Kidney (tissue), 22 donors: ENCODE measurements at places on chromosomes 16 and 17. TPM values are rescaled to one million over a fixed set of nuclear protein-coding genes. Genes with fewer than 3 reads are reported as not detected.

- no peak for DNase-seq
These were observed 569.8 kb upstream of the ZFHX3 start for GRCh38 chr16:73617738-73618137.

DNA sequence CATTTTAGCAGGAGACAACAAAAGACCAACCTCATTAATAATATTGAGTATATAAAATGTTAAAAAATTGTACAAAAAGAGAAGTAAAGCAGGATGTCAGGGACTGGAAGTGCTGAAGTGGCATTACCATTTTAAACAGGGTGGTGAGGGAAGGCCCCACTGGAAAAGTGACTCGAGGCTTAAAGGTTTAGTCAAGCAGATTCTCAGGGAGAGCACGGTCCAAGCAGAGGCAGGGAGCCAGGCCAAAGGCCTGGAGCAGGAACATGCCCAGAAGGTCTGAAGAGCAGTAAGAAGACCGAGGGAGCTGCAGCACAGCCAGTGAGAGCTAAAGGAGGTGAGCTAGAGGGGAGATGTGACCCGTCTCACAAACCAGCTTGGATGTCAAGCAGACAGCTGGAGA lies 7.6 kb downstream of the XPO6 start:
- no peak for DNase-seq

- DNase-seq, result no peak
These were observed 36.3 kb downstream of the PITPNC1 start for GRCh38 chr17:67413388-67413787.

The OSGIN1 gene
- polyA plus RNA-seq, result 14.5 TPM

DNA sequence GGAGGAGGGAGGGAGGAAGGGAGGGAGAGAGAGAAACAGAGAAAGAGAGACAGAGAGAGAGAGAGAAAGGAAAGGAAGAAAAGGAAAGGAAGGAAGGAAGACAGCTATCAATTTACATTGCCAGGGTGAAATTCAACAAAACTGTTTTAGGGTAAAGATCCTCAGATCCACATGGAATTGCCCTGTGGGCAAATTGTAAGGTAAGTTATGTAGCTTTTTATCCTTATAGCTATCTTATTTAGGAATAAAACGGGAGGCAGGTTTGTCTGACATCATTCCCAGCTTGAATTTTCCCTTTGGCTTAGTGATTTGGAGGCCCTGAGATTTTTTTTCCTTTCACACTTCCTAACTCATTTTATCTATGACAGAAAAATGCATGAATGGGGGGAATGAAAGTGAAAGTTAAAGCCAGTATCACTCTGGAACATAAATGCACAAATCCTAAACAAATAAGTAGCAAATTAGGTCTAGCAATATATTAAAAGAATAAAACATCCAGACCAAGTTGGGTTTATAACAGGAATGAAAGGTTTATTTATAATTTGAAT lies 3.4 kb upstream of the UQCRC2 start:
- no peak for DNase-seq

DNA sequence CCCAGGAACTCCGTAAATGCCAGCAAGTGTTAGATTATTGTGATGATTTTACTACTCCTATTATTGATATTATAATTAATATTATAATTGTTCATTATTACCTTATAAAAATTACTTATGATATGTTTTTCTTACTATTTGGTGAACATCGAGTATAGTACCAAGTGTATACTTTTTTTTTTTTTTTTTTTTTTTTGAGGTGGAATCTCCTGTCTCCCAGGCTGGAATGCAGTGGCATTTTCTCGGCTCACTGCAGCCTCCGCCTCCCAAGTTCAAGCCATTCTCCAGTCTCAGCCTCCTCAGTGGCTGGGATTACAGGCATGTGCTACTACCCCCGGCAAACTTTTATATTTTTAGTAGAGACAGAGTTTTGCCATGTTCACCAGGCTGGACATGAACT lies 347.0 kb downstream of the WWOX start:
- no peak for DNase-seq

DNA sequence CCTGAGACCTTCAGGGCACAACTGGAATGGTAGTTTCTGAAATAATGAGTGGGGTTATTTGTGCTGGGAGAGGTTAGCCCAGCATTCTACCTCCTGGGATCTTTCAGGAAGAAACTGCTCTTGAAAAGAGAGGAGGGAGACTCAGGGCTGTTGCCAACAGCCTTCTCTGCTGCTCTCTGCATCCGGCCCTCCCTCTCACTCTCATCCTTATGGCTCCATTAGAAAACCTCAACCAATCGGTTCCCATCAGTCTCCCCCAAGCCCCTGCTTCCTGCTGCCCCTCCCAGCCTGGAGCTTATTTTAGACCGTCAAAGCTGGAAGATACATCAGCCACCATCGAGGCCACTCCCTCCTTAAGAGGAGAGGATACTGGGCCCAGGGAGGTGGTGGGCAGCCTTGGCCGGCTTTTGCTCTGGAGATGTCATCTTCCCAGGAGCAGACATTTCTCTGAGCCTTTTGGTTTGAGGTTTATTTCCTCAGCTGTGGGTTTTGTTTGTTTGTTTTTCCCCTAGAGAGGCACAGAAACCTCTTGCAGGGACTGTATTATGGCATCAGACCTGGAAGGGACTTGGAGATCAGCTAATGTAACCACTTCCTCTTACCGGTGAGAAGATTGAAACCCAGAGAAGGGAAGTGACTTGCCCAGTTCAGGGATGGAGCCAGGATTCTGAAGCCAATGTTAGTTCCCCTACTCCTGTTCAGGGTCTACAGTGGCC lies 2.7 kb downstream of the MPRIP start:
- peak; percentile 80 for DNase-seq

The QPRT gene
- polyA plus RNA-seq, result 168 TPM

GRCh38 chr17:74935585-74936469 lies at the start of gene OTOP3:
Gene OTOP3, plus strand, starts transcription at chr17:74935898. Its CDS starts 24 bp downstream, at chr17:74935922.
- no peak for DNase-seq

DNA sequence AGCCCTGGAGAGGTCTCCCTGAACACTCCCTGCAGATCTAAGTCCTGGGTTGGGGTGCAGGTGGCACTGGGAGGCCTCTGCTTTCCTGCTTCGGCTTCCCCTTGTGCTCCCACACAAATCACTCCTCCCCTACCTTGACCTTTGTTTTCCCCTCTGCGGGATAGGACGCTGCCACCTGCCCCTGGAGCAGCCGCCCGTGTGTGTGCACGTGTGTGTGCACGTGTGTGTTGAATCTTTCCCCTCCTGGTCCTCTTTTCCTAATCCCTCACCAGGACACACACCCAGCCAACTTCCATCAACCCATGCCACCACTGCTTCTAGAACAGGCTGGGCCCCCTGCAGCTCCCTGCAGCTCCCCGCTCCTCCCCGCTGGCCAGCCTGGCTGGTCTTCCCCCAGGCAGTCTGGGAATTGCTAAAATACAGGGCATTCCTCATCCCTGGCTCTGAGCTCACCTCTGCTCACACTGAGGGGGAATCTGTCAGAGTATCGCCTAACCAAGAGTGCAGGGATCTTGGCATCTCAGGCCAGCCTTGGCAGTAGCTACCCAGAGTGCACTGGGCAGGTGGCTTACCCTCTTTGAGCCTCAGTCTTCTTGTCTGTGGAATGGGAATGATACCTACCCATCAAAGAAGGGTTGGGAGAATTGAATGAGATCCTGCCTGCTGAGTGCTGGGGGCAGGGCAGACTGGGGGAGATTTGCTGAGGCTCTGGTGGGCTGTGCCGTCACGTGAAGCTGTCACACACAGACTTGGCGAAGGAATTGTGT lies 198.5 kb downstream of the NTN1 start:
- no peak for DNase-seq

DNA sequence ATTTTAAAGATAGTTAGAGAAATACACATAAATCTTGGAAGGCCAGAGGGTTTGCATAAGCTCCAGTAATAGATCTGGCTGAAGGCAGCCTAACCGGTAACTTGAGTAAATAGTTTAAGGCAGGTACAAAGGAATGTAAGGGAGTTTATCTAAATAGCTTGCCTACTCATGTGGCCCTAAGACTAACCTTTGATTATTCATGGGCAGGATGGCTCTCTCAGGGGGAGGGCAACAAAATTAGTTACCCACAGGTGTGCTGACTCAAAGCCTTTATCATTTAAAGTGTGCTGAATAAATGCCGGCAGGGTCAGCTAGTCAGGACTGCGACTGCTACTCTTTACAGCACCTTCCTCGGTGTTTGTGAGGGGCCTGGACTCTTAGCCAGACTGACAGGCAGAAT lies 761.3 kb upstream of the KIF2B start:
- DNase-seq, result peak; percentile 60

- DNase-seq, result no peak
These were observed 9.7 kb upstream of the ZFP1 start for GRCh38 chr16:75138636-75139035.

GRCh38 chr16:50351116-50351515 lies 17.7 kb downstream of the BRD7 start:
- DNase-seq, result no peak

The GCGR gene
- 37.2 TPM for polyA plus RNA-seq

DNA sequence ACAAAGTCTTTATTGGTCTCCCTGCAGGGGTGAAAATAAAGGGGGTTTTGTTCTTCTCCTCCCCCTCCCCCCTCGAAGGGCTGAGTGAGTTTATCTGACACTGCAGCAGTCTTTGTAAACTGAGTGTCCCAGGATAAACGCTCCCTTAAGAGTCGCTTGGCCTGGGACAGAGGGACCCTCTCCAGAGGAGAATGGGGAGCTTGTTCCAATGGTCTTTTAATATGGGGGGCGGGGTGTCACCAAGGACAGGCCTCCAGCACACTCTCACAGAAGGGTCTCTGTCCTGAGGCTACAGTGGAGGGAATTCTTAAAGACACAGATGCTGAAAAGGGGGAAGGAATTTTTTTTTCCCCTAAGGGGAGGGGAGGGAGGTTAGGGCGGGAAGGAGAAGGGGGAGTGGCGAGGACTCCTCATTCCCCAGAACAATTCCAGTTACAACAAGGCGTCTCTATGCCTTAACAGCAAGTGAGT lies 455.5 kb downstream of the SOX9 start:
- no peak for DNase-seq

The P2RX5 gene
- polyA plus RNA-seq, result not detected

The ATP2A3 gene
- 9.4 TPM for polyA plus RNA-seq

- peak; percentile 49 for DNase-seq
These were observed 26.8 kb downstream of the SGSM2 start for GRCh38 chr17:2363851-2364762.

- no peak for DNase-seq
These were observed 22.4 kb upstream of the CA4 start for GRCh38 chr17:60127068-60128064.

DNA sequence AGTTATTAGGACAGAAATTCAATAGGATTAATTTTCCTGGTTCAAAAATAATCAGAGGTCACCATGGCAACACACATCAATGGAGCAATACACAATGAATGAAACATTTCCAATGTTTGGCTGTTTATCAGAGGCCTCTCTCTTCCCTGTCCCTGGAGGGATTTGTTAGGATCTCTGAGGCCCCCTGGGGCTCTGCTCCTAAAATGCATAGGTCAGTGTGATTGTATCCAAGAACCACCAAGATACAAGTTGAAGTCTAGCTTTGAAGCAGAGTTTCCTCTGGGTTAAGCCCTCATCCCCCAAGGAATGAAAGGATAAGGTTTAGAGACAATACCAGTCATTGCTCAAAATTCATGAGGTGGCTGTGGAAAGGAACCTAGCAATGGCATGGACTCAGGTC lies 561.2 kb upstream of the C16orf82 start:
- no peak for DNase-seq
